Stimulated activated CD4-positive, alpha-beta T cell treated with anti-CD3 and anti-CD28 coated beads, Interleukin-15, amount 100 ng/mL, for 24 hours (primary cell): ENCODE measurements at places on chromosomes 4 and X.

DNA sequence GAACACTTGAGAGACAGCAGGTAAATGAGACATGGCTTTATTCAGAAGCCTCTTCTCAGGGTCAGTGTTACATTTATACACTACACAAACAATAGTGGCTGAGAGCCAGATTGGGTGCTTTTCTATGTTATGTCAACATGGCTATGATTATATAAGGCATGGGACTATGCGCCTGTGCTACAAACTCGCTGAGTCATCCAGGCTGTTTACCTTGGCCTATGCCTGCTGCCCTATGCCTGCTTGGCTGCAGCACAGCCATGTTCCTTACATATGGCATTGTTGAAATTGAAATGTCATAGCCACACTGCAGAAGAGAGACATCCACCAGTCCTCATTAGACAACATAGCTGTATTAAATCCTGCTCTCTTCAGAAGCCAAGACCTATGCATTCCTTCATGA lies 236.3 kb upstream of the NWD2 start:
- no peak for DNase-seq

GRCh38 chr4:81523672-81524327 lies 52.1 kb upstream of the RASGEF1B start:
- no peak for DNase-seq

DNA sequence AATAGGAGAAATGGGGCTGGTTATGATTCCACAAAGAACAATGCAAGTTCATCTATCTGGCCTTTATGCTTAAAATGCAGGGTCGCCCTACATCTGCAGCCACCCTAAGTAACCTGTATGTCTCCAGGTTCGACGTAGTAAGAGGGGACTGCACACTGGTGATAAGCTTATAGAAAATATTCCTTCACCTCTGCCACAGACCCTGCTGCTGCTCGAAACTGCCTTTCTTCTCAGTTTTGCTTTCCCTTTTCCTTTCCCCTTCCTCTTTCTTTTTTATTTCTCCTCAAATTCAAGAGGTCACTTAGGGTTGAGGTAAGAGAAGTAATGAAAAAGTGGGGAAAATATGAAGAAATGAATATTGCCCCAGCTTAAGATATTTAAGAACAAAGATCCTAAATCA lies 123.5 kb downstream of the DCHS2 start:
- DNase-seq = no peak

DNA sequence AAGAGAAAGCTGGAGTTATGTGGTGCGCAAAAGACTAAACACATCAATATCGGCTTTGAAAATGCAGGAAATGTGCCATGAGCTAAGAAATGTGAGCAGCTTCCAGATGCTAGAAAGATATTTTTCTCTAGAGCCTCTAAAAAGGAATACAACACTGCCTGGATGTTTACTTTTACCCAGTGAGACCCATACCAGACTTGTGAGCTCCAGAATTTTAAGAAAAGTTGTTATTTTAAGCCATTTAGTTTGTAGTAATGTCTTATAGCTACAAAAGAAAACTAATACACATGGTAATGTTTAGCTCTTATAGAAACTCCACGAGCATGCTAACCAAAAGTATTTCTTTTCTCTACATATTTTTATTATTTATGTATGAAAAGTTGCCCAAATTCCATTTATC lies 1389.4 kb downstream of the C4orf33 start:
- DNase-seq = no peak

GRCh38 chr4:12674184-12674583 lies 810.0 kb downstream of the RAB28 start:
- no peak for DNase-seq

DNA sequence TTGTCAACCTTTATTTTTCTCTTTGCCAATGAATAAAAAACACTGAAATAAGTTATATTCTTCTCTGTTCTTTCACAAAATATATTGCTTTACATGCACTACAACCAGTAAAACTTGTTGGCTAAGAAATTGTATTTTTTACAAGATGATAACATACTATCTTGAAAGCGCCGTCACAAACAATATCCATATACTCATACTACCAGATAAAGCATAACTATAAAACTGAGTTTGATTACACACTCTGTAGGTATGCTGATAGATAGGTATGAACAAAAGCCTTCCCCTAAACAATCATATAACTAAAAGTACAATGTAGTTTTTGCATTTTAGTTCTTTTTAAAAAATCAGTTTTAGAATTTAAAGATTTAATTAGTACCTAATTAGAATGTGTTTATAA lies 13.6 kb upstream of the BMP2K start:
- DNase-seq = no peak

DNA sequence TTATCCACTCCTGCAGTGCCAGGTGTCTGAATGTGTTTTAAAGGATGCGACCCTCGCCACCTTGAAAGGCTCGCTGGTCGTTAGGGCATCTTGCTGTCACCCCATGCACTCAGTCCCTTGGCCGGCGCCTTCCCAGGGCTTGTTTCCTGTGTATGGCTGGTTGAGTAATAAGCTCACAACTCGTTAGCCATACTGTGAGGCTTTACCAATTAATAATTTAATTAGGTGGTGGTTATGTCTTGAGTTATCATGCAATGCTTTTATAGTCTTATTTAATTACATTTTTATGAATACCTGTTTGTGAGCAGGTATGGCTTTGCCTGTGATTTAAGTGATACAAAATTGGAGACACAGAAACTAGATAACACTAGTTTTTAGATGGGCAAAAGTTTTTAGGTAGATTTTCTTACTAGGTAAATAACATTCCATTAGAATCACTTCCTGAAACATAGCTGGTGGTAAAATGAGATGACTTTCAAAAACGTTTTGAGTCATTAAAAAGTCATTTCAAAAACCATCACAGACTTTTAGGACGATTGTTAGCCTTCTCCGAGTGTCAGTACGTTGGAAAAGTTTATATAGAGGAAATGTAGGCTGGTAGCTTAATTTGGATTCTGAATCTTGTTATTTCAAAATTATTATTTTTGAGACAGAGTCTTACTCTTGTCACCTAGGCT lies 18.2 kb downstream of the PTTG2 start:
- DNase-seq = peak; percentile 57

- no peak for DNase-seq
Observed at GRCh38 chrX:116198810-116199209, 28.3 kb downstream of the AGTR2 start.

DNA sequence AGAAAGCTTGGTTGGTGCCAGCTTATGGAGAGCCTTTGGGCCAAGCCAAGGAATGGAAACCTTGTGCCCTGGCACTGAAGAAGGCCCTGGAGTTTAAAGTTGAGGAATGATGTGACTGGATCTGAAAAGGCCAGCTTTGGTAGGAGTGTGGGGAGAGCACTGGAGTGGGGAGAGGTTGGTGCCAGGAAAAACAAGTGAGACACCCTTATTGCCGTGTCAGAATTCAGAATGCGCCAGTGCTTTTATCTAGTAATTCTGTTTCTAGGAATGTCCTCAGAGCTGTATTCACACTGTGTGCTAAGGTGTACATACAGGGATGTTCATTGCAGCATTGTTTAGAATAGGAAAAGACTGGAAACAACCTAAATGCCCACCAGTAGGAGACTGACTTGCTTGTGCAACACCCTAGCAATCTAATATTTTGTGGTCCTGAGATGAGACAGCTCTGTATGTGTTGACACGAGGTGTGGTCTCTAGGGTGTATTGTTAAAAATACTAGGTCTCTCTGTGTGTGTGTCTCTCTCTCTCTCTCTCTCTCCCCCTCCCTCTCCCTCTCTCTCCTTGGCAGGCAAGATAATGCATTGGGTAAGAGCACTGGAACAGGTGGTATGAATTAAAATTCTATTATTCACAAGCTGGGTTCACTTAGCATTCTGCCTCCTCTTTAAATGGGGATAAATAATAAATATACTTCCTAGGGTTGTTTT lies 107.8 kb downstream of the GATB start:
- no peak for DNase-seq

DNA sequence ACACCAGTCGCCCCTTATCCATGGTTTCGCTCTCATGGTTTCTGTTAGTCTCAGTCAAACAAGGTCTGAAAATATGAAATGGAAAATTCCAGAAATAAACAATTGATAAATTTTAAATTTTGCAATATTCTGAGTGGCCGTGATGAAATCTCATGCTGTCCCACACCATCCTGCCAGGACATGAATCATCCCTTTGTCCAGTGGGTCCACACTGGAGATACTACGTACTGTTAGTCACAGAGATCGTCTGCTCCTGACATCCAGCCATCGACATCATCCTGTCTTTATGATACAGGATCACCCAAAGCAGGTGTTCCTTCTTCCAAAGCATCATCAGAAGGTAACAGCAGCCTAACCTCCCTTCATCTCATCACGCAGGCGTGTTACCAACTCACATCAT lies 76.5 kb upstream of the MSX1 start:
- no peak for DNase-seq

DNA sequence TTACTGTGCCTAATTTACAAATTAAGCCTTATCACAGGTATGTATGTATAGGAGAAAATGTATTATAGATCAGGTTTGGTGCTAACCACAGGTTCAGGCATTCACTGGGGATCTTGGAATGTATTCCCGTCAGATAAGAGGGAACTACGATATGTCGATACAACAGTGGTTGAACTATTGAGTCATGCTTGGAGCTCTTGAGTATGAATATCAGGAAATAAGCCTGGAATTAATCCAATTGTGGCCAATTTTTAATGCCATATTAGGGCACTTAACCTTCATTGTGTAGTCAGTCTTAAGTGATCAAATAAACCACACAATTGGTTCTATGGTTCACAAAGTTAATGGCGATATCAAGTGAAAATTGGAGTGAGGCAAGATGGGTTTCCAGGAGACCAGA lies 556.5 kb downstream of the IL1RAPL1 start:
- DNase-seq = no peak

DNA sequence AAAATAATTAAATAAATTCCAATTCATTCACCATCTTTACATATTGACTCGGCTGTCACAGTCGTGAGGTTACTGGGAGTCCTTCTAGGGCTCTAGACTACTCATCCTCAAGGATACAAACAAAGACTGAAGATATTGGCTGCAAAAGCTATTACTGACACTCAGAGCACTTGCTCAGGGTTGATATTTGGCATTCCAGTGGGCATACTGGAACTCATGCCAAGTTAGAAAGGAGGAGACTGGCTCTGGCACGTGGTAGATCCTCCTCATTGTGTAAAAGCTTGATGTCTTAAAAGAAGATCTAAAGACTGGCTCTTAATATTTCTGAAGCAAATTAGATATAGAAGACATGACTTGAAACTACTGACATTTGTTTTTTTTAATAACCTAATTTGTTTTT lies 172.7 kb downstream of the GPM6A start:
- DNase-seq = no peak

DNA sequence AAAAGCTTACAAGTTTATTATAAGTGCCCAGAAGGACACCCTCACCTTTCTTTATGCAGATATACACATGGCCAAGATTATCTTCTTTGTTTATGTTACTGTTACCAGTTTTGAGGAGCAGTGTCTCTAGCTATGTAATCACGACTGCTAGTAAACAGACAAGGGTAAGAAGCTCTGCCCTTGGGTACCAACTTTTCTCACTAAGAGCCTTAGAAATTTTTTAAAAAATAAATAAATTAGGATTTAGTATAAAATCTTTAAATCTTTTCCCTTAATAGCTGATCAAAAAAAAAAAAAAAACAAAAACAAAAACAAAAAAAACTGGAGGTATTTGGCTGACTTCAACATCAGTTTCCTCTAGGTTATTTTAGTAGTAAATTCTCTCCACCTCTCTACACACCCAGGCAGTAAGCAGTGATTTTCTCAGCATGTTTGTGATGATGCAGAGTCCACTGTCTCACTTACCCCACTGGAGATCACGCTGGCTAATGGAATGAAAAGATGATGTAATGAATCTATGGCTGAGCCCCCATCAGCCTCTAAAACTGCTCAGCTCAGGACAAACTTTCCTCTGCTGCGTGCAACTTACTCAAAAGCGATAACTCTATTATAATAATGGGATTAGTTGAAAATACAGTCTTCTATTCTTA lies 125.9 kb downstream of the FRYL start:
- DNase-seq = no peak
